ENCODE measurements at places on chromosomes 11 and 22. TPM values are rescaled to one million over a fixed set of nuclear protein-coding genes. Genes with fewer than 3 reads are reported as not detected.

DNA sequence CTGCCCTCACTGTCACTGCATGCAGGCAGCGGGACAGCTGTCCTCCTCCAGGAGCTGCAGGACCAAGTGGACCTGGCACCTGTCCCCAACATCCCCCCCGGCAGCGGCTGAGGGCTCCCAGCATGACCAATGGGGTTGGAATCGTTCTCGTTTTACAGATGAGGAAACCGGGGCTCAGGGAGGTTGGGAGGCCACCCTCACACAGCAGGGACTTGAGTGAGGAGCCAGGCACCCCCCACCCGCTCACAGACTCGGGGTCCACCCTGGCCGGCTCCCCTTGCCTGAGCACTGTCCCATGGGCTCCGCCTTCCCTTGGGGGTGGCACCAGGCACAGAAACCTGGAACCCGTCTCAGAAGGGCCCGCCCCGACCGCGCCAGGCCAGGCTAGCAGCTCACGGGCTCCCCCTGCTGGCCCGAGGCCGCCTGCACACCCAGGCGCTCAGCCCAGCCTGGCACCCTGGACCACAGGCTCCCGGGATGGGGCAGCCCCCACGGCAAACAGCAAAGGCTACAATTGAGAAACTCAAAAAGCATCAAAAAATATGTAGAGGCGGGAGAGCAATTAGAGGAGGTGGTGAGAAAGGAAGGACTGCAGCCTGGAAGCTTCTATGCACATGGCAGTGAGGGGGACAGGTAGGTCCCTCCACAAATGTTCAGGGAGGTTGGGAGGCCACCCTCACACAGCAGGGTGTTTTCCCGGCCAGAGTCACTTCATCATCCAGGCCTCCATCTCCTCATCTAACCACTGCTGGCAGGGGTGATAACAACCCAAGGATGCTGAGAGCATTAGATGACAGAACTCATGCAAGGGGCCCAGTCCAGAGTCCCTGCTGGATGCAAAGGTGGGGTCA is 12.8 kb downstream of the MACROD1 start:
- peak; percentile 67 for DNase-seq
- H3K36me3 ChIP-seq = no peaks in the 10 kb centered on the region
- H3K27me3 ChIP-seq = no peaks in the 10 kb centered on the region
- no peak overlapping the region for H3K27ac ChIP-seq
- H3K4me1 ChIP-seq = peaks cover 6% of the 10 kb centered on the region

- no peaks in the 10 kb centered on the region for H3K4me1 ChIP-seq
- H3K27ac ChIP-seq = no peak overlapping the region
- no peaks in the 10 kb centered on the region for H3K27me3 ChIP-seq
- no peaks in the 10 kb centered on the region for H3K36me3 ChIP-seq
- no peak for DNase-seq
Observed at GRCh38 chr11:26700574-26701235, 21.2 kb downstream of the SLC5A12 start.

The OR4D9 gene
- total RNA-seq = not detected

The SNX32 gene
- 0.25 TPM for total RNA-seq

- DNase-seq = peak; percentile 35
- no peak overlapping the region for H3K4me3 ChIP-seq
- no peaks in the 10 kb centered on the region for H3K4me1 ChIP-seq
- no peaks in the 10 kb centered on the region for H3K36me3 ChIP-seq
- H3K27ac ChIP-seq = no peak overlapping the region
Observed at GRCh38 chr11:134515081-134515960, 103.3 kb upstream of the B3GAT1 start.

The FAM181B gene
- 2.3 TPM for total RNA-seq

DNA sequence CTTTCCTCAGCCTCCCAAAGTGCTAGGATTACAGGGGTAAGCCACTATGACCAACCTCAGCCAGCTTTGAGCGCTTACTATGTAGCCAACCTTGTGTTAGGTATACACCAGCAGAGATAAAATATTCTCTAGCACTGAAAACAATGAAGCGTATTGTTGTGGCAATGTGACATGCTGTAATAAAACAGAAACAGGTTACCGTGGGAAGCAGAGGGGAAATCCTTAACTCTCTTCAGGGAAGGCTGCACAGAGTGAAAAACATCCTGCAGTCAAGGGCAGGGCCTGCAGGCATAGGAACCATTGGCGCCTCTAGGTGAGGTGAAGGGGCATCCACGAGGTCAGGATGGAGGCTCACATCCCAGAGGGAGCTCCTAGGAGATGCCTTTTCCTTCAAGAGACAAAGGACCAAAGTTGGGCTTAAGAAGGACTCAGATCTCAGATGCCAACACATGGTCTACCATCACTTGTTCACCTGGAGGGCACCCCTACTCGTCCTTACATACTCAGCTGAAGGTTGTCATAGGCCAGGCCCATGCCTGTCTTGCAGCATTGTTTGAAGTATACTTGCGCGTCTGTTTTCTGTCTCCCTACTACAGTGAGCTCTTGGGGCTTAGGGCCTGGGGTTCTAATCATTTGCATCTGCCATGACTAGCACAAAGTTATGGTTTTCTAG is 8.0 kb downstream of the POLD4 start:
- H3K36me3 ChIP-seq = no peaks in the 10 kb centered on the region
- H3K4me1 ChIP-seq = no peaks in the 10 kb centered on the region
- H3K4me3 ChIP-seq = no peak overlapping the region
- no peak for DNase-seq
- no peak overlapping the region for H3K27ac ChIP-seq

DNA sequence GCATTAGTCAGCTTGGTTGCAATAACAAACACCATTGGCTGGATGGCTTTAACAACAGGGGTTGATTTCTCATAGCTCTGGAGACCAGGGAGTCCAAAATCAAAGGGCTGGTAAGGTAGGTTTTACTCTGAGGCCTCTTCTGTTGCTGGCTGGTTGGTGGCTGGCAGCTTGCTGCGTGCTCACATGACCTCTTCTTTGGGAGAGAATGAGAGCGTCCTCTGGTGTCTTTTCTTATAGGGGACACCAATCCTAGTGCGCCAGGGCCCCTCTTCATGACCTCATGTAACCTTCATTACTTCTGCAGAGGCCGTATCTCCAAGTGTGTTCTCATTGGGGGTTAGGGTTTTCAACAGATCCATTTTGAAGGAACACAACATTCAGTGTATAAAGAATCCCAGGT is 1308.3 kb downstream of the TBC1D22A start:
- no peak overlapping the region for H3K4me3 ChIP-seq
- H3K27me3 ChIP-seq = no peaks in the 10 kb centered on the region
- no peak overlapping the region for H3K27ac ChIP-seq
- no peaks in the 10 kb centered on the region for H3K4me1 ChIP-seq
- H3K36me3 ChIP-seq = no peaks in the 10 kb centered on the region
- no peak for DNase-seq

The CRYBA4 gene
- total RNA-seq = not detected

The EMID1 gene
- 42.8 TPM for total RNA-seq

GRCh38 chr11:96280444-96280843 is 62.6 kb downstream of the MAML2 start:
- H3K27ac ChIP-seq = no peak overlapping the region
- H3K4me3 ChIP-seq = no peak overlapping the region

The NAV2 gene
- 7.9 TPM for total RNA-seq

The MPZL2 gene
- 14.9 TPM for total RNA-seq

DNA sequence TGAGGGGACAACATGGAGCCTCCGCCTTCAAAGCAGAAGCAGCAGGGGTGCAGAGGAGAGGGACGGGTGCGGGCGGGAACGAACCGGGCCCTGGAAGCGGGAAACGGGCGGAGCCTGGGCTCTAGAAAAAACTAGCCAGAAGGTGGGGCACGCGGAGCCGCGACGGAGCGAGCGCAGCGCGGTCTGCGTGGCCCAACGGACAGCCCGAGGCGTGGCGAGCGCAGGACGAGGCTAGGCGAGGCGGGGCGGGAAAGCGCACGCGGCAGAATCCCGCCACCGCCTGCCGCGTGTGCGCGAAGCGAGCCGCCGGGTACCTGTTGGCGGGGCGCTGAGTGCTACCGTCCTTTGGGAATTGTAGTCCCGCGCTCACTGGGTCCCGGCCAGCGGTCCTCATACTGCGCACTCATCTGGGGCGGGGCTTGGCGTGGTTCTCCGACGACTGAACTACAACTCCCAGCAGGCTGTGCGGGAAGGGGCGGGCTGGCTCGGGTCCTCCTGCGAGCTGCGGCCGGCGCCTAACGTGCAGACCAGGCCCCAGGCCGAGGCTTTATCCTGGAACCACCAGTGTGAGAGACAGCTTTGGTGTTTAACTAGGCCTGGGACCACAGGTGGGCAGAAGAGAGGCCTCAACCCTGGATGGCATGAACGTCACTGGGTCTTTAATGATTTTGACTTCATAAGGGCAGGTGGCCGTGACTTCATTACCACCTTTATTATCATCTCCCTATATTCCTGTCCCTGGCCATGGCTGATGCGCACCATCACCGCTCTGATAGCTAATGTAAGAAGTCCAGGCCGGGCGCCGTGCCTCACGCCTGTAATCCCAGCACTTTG is at the start of gene ATL3:
TSS of gene ATL3 (minus strand) at position 55 of the 834 bp plus-strand sequence. CDS start at position 14, 41 bp downstream.
- no peaks in the 10 kb centered on the region for H3K27me3 ChIP-seq
- peak within 1 kb of the TSS; percentile 97 for H3K27ac ChIP-seq
- peak; percentile 99 for DNase-seq
- H3K4me3 ChIP-seq = peak within 1 kb of the TSS; percentile 50

DNA sequence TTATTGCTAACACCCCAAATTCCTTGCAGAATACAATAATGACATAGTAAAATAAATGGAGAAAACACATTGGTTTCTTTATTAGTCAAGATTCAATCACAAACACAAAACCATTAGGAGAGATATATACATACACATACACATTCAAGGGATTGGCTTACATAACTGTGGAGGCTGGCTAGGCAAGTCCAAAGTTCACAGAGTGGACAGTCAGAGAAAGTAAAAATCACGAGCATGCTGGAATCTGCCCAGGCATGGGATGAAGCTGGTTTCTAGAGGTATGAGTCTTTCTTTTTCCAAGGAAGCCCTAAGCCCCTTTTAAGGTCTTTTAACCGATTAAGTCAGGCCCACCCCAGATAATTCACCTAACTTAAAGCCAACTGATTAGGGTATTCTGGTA is 13.6 kb upstream of the OR56B1 start:
- H3K4me1 ChIP-seq = no peaks in the 10 kb centered on the region
- no peak overlapping the region for H3K4me3 ChIP-seq
- H3K27me3 ChIP-seq = no peaks in the 10 kb centered on the region
- no peak overlapping the region for H3K27ac ChIP-seq
- no peaks in the 10 kb centered on the region for H3K36me3 ChIP-seq

DNA sequence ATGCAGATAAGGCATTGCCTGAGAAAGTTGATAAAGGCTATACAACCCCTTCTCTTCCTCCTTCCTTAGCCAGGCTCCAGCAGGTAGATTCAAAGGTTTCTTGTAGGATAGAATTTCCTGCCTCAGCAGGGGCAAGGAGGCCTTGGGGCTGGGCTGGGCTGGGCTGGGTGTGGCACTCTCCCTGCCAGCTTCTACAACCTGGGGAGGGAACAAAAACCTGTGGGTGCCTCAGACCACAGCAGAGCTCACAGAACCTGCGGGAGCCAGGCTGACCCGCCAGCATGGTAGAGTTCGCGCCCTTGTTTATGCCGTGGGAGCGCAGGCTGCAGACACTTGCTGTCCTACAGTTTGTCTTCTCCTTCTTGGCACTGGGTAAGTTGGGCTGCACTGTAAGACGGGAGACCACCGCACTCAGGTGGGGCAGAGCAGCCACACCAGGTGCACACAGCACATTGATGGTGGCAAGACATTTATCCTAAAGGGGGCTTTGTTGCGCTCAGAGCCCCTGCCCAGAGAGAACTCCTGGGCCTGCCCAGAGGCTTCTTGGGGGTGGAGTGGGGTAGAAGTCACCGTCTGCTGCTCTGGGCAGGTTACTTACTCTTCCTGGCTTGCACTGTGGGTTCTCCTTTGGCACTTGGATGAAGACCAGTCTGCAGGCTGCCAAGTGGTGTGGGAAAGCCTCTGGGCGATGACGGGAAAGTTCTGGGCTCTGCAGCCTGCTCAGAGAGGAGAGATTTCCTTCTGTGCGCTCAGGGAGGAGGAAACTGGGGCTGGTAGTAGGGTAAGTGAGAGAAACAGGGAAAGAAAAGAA is at the start of gene MOGAT2:
TSS of gene MOGAT2 (plus strand) at position 231 of the 811 bp plus-strand sequence. CDS start at position 282, 51 bp downstream.
- H3K4me3 ChIP-seq = no peak within 1 kb of the TSS
- H3K27me3 ChIP-seq = no peaks in the 10 kb centered on the region
- H3K36me3 ChIP-seq = no peaks in the 10 kb centered on the region
- no peak within 1 kb of the TSS for H3K27ac ChIP-seq
- no peaks in the 10 kb centered on the region for H3K4me1 ChIP-seq
- DNase-seq = no peak

The C22orf15 gene
- total RNA-seq = not detected

The RHBDD3 gene
- 37.5 TPM for total RNA-seq

The MS4A7 gene
- 74.4 TPM for total RNA-seq

- no peaks in the 10 kb centered on the region for H3K27me3 ChIP-seq
- no peaks in the 10 kb centered on the region for H3K4me1 ChIP-seq
- H3K27ac ChIP-seq = no peak overlapping the region
- no peaks in the 10 kb centered on the region for H3K36me3 ChIP-seq
Observed at GRCh38 chr22:19912271-19912999, 29.1 kb upstream of the COMT start.

The CFAP300 gene
- total RNA-seq = 2.9 TPM

- H3K36me3 ChIP-seq = no peaks in the 10 kb centered on the region
- H3K27ac ChIP-seq = no peak overlapping the region
- no peaks in the 10 kb centered on the region for H3K4me1 ChIP-seq
- H3K27me3 ChIP-seq = no peaks in the 10 kb centered on the region
Observed at GRCh38 chr22:47630741-47631534, 868.5 kb downstream of the TBC1D22A start.

The MOGAT2 gene
- total RNA-seq = not detected

The MMP10 gene
- not detected for total RNA-seq

- no peaks in the 10 kb centered on the region for H3K36me3 ChIP-seq
- no peaks in the 10 kb centered on the region for H3K27me3 ChIP-seq
- H3K4me1 ChIP-seq = peaks cover 22% of the 10 kb centered on the region
- H3K27ac ChIP-seq = no peak overlapping the region
Observed at GRCh38 chr11:10285148-10285802, 8.7 kb downstream of the SBF2 start.

DNA sequence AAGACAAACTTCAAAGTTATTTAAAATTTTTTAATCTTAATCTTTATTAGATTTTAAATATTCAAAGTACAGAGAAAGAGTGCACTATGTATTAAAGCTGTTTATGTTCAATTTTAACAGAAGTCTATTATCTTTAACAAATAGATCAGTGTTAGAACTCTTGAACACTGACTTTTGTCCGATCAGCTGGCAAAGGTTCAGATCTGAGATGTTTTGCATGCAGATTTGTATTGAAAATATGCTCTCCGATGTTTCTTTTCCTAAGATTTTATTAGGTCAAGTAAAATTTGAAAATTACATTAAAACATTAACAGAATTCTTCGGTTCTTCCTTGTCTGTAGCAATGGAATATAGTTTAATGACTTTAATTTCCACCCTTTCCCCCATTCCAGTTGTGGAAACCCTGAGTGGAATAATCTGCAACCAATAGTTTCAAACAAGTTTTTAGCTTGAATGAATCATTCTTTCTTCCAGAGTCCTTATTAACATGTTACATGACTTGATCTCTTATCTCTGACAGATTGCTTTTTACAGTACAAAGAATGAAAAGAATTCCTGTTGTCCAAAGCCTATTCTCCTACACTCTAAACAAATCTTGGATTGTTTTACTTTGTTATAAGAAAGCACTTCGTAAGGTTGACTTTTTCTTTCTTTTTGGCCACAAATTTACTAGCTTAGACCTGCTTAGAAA is 11.4 kb upstream of the TCP11L1 start:
- no peak for DNase-seq
- H3K4me1 ChIP-seq = no peaks in the 10 kb centered on the region
- no peaks in the 10 kb centered on the region for H3K36me3 ChIP-seq
- no peak overlapping the region for H3K4me3 ChIP-seq

GRCh38 chr11:119417726-119418540 is 5.0 kb downstream of the THY1 start:
- no peaks in the 10 kb centered on the region for H3K4me1 ChIP-seq
- H3K27ac ChIP-seq = no peak overlapping the region
- H3K36me3 ChIP-seq = no peaks in the 10 kb centered on the region
- peaks cover 20% of the 10 kb centered on the region for H3K27me3 ChIP-seq

Measured in adrenal gland (tissue), 19 donors.